ENCODE measurements at places on chromosomes 12 and 14. TPM values are rescaled to one million over a fixed set of nuclear protein-coding genes. Genes with fewer than 3 reads are reported as not detected.

GRCh38 chr14:106511800-106512198 lies 985.4 kb downstream of the TMEM121 start:
- DNase-seq, result no peak

DNA sequence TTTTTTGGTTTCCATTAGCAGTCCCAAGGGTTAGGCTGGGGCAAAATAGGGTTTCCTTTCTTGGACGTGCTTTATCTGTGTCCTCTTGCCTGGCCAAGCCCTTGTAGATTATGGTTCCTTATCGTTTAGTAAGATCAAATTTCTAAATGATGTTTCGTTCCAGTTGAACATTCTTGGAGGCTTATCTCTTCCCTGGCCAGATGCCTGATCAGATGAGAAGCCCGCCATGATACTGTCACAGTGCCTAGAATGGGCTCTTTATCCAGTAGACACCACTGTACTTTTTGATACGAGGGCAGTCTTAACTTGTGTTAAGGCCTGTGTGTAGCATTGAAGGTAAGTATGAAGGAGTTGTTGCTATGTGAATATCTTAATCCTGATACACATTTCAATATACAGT lies 76.1 kb upstream of the TMEM263 start:
- DNase-seq, result no peak

- DNase-seq, result no peak
These were observed 8.8 kb upstream of the CDK17 start for GRCh38 chr12:96408993-96409392.

GRCh38 chr14:66174453-66174891 lies 311.7 kb upstream of the CCDC196 start:
- no peak for DNase-seq

DNA sequence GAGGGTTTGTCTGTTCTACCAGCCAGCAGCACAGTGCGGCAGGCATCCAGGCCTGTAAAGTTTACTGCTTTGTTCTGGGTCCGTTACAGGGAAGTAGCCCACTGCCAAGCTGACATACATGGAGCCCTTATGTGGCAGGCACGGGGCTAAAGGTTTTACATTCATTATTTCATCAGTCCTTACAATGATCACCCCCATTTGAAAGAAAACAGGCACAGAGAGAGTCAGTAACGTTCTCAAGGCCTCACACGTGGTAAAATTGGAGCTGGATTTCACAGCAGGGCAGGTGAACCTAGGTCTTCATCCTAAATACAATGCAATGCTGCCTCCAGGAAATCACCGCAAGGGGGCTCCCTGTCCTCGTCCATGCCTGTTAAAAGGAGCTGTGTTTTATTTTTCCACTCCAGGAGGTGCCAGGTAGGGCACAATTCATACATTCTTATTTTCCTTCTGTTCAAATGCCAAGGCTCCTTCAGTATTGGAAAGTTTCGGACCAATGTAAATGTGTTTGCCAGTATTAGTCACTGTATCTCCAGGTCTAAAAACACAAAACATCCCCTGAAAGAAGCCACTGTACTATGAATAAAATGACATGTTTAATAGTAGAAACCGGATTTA lies 172.2 kb upstream of the GZMB start:
- DNase-seq, result peak; percentile 86

DNA sequence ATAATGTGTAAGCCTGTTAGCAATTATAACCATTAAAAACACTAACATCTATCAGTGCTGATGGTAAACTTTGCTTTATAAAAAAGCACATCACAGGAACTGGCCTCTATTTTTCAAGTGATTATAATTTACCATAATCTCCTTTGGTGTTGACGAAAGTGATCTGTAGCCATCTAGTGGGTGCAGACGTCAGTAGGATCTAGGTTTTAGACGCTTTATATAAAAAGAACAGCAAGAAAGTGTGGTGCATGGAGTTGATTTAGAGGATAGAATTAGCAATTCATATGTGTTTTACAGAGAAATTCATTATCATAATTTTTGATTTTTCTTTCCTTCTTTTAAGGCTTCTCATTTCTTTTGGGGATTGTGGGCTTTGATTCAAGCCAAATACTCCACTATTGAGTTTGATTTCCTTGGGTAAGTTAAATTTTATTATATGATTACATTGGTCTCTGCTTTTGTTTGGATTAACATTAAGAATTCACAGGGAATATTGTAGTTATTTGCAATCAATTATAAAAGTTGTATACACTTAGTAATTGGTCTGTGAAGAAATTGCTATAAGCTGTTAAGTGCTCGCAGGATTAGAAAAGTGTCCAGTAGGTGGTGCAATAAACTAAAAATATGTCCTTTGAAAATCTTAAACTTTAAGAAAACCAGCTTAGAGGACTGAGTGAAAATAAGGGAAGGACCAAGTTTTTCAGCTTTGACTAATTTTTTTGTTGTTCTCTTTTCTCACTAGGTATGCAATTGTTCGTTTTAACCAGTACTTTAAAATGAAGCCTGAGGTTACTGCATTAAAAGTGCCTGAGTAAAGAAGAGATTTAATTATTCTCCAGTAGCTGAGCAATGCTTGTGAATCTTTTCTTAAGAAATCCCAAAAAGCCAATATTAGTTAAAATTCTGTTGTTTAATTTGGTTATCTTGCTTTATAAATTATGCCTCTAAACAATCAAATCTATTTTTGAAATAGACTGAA lies 59.5 kb downstream of the ETNK1 start:
- DNase-seq, result peak; percentile 61

DNA sequence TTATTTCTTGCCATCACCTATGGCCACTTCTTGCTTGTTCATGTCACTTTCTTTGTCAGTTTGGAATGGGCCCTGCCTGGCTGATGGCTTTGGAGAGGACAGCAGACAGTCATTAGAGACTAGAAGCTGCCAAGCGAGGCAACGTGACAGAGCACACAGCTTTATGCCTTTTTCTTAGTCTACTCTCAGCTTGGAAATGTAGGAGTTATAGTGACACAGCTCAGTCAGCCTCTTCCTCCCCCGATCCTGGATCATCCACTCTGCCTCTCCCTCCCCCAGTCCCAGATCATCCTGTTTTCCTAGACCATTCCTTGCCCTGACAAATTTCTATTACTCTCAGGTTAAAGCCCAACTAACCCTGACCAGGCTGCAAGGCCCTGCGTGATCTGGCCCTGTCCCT lies 26.6 kb downstream of the ETV6 start:
- peak; percentile 73 for DNase-seq

DNA sequence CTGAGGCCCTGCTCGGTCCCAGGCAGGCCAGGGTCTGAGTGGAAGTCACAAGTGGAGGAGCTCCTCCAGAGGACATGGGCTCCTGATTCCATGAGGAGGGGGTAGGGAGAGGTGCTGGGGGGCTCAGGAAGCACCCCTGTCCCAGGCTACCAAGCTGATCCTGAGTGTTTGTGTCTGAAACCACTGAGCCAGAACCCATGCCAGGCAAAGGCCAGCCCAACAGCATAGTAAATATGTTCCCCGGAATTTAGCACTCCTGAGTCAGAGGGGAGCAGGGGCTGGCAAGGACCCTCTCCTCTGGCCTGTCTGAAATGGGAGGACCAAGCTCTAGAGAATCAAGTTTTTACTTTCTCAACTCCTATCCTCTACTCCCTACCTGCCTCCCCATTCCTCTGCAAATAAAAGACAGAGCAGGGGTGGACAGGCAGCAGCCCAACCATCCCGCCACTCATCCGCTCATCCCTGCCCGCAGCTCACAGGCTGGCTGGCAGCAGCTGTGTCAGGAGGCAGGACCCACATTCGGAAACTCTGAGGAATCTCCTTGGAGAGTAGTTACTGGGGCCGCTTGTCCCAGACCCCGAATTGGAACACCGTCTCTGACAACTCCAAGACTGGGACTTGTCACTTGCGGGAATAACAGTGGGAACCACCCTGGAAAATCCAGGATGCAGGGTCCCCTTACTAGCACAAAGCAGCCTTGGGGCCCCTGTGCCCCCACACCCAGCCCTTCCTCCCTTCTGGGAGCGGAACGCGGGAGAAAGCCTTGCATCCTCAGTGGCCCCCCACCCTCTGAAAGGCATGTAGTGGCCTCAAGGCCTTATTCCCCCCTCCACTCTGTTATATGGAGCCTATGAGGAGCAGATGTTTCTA lies 102.5 kb downstream of the ZFP36L1 start:
- DNase-seq, result peak; percentile 60

- DNase-seq, result peak; percentile 47
These were observed 38.8 kb upstream of the TDRD9 start for GRCh38 chr14:103889313-103890051.

DNA sequence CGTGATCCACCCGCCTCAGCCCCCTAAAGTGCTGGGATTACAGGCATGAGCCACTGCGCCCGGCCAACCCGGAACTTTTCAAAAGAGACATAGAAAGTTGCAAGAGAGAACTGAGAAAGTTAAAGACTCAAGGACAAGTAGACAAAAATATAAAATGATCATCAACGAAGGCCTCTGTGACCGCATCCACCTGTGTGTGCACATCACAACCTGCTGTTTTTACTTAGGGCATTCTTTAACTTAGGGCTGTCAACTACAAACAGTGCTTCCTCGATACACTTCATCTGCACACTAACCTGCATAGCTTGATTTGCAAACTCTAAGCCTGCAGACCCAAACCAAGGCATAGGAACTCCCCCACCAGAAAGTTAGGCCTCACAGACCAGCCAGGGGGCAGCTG lies 14.8 kb downstream of the P2RX2 start:
- DNase-seq, result no peak

DNA sequence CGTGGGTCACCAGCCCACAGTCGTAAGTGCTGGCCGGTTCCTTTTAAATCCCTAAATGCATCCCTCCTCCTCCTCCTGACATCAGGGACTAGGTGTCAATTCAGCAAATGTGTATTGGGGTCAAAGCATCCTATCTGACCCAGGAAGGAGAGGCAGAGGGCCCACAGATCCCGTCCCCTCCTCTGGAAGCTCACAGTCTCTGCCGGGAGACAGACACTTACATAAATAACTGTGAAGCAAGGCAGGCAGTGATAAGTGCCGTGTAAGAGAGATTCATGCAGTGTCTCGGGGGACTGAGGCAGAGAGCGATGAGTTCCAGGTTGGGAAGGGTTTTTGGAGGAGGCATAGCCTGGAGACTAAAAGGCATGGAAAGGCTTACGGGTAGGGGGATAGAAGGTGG lies 44.1 kb downstream of the HRK start:
- no peak for DNase-seq

DNA sequence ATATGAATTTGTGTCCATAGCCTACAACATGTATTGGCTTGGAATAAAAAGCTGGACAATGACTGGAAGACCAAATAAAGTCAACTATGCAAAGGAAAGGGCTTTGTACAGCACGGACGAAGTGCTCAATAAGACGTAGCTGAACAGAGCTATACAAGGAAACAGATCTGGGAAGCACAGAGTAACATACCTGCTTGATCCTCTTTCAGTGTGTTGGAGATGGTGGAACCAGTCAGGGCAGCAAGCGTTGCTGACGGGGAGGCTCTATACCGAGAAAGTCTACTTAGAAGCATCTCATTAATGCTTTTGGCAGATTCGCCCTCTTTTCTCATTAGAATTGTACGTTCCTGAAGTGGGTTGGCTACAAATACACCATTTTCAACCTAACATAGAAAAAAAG lies 99.3 kb downstream of the HECTD4 start:
- no peak for DNase-seq

DNA sequence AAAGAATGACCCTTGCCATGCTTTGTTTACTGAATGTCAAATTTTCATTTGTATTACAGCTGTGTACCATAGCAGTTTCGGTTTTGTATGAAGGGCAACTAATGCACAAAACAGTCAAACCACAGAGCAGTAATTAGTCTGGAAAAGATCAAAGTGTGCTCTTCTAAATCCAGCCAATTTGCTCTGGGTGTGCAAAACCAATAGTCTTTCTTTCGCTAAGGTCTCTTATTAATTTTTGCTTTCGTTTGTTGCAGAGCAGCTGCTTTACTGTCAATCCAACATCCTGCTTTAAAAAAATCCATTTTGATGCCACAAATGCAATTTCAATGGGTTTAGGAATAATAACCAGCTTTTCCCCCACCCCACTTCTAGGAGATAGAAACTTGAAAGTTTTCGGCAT lies 114.2 kb downstream of the BRMS1L start:
- no peak for DNase-seq

DNA sequence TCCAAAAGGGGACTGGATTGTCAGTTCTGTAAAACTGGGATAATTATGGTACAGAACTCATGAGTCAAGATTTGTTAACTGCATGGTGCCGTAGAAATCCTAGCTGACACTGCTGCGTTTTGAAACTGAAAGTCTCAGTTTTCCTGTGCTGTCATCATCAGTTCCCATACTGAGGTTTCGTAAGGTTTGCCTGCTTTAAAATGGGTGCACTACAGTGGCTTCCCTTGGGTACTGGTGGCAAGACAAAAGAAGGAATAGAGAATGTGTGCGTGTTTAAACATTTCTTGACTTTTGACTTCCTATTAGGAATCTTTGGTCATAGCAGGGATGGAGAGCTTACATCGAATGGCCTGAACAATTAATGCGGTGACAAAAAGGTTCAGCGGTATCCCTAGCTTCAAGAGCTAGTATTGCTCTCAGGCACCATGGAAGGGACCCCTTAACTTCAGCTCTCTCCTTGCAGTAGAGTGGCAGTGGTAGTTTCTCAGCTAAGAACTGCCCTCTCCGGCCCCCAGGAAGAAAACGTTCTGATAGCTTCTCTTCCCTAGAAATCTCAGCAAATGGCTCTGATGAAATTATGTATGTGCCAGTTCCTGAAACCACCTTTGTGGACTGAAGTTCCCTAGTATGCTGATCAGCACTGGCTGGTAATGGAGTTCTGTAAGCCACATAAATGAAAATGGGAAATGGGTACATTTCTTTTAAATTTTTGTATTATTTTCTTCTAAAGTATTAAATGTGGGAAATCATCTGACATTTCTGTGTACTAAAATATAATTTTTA lies 28.9 kb downstream of the ANO6 start:
- no peak for DNase-seq

GRCh38 chr14:20809917-20810316 lies 7.3 kb upstream of the RNASE1 start:
- DNase-seq, result no peak

DNA sequence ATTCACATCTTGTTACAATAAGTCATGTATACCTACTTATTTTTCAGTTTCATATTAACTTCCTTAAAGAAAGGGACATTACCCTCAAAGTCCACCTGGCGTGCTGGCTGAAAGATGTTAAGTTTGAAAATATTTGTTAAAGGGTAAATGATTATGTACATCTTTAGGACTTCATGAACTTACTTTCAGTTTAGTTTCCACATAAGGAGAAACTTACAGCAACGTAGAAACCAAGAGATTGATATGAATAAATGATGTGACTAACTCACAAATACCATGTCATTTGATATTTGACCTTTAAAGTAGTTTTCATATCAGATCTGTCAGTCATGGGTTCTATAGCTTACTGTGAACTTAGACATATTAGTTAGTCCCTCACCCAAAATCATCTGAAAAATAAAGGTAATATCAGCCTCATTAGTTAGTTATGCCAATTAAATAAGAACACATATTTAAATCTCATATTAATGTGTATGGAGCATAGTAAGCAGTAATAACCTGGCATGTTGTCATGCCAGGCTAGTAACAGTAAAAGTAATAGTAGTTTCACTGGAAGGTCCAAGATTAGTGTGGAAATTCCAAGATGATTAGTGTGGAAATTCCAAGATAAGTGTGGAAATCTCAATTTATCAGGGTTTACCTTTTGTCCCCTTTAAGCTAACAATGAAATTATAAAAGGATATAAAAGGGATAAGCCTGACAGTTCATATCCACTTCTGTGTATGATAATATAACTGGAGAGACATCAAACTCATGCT lies 1.9 kb upstream of the CLEC2D start:
- no peak for DNase-seq

- no peak for DNase-seq
These were observed 1.7 kb downstream of the TRHDE start for GRCh38 chr12:72273851-72274351.

PPP1R3E gene
- total RNA-seq, result 17.3 TPM

ADAM20 gene
- 1.2 TPM for total RNA-seq

SSTR1 gene
- total RNA-seq, result 4.0 TPM

HOXC6 gene
- 22.0 TPM for total RNA-seq

PTPRO gene
- total RNA-seq, result 4.6 TPM

HOXC12 gene
- not detected for total RNA-seq

CARMIL3 gene
- 1.4 TPM for total RNA-seq

All from kidney (tissue), 22 donors.